GM18507 (cell line): ENCODE measurements at places on chromosomes 16 and 17.

DNA sequence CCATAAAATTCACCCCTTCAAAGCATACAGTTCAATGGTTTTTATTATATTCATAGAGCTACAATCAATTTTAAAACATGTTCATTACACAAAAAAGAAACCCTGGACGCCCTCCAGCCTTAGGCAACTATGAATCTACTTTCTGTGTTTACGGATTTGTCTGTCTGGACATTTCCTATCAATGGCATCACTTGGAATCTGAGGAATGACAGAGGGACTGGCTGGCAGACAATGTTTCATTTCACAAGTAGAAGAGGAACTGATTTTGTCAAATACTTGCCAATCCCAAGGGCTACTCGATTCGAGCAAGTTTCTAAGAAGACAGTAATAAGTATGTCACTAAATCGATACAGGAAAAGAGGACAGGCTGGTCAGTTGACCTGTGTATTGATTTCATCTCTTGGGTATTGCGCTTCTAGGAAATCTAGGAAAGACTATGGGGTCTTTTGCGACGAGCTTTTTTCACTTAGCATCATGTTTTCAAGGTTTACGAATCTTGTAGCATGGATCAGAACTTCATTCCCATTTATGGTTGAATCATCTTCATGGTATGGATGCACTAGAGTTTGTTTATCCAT, 56.6 kb downstream of the RGS9 start:
- DNase-seq: no peak

DNA sequence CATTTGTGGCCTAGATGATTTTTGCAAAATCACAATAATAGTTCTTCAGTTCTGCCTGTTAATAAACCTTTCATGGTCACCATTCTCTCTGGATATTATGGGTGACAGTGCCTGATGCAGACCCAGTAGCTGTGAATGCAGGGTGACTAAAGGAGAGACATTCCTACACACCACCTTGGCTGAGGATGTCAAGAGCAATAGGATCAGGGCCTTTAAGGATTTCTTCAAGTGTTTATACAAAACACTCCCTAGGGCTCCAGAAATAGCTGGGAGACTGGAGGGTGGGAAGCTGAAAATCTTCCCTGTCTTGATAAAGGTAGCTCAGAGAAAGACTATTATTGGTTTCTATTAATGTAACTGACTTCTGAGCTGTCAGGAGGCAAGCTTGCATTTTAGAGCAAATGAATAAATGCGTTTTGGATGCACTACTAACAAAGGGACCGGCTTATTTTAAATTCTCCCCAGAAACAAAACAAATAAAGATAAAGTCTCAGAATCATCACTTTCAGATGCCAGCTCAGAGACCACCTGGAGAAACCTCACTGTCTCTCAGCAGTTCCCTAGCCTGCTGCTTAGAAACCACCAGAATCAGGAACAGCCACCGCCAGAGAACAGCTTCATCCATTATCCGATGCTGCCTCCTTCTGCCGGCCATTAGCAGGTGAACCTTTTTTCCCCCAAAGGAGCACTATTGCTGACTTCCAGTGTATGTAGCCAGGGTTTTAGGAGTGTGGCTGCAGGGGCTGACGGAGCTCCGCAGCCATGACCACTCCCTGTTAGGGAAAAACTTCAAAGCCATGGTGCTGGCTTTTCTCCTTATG, 171.4 kb upstream of the DYNLRB2 start:
- no peak for DNase-seq

DNA sequence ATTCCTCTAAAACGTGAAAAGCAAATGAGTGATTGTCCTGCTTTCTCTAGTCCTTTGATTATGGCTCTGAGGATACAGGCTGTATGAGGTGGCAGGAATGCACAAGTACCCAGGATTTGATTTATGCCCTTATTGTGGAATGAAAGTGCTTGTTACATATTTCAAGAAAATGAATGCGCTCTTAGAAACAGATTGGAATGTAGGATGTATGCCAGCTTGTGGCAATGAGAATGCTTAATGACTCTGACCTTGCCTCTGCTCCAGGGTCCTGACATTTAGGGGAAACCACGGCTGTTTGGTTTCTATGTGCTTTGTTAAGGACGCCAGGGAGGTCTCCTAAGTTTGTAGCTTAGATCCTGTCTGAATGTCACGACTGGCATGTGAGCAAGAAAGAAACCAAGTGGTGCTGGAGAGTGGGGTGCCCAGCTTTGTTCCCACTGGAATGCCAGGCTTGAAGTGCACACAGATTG, 22.0 kb downstream of the PRCD start:
- no peak for DNase-seq

DNA sequence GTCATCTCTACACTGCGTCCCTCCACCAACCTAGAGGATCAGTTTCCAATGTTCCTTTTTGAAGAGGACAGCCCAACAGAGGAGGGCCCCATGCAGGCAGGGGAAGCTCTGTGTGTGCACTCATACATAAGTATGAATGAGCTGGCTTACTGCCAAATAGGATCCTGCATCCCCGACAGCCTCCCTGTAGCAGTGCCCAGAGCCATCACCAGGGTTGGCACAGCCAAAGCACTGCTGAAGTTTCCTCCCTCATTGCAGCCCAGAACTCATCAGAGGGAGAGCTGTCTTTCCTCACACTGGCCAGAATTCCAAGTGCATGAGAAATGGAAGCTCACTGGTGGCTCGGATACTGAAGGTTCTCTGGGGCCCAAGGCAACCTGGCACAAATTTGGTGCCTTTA, 114.4 kb downstream of the ASIC2 start:
- no peak for DNase-seq

DNA sequence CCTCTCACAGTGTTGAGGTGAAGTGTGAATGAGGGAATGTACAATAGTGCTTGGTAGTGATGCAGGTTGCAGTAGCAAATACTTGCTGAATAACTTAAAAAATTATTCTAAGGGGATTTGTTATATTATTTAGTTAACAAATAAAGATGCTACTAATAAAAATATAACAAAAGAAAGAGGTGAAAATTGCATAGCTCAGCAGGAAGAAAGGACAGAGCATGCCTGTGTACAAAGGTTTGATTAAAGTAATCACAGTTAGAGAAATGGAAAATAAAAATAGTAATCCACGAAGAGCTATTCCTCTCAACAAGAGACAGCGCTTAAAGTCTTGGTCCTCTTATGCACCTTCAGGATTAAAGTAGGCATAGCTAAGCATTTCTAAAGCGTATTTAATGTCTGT, 11.0 kb downstream of the GOT2 start:
- DNase-seq: no peak
